Brain microvascular endothelial cell (primary cell): ENCODE measurements at places on chromosomes 16 and 17.

DNA sequence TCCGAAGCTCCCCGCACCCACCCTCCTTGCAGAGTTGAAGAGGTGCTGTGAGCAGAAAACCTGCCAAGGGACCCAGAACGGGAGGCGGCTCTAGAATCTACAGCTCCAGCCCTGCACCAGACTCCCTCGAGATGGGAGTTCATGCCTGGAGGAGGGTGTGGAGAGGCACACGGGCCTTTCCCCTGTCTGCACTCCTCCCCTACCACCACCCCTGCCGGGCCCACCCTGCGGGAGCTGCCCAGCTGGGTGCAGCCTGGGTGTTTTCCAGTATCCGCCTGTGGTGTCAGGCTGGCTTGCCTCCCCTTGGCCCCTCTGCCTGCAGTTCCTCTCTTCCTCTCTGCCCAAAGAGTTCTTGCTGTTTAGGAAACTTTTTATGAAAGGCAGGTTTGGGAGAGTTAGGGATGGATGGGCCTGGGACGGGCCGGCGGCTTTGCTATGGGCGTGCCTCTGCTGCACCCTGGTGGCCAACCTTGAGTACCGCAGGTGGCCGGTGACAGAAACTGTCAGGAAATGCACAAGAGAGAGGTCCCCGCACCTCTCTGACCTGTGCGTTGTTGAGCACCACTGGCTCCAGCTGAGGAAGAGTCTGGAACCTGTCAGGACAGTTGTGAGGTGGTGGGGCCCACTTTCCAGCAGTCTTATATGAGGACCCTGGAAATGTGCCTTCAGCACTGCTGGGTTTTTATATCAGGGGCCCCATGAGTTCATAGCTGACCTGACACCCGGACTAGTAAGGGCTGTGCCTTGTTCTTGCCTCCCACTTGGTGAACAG is 354.1 kb downstream of the SEC14L1 start:
- DNase-seq = peak; percentile 54

- DNase-seq = no peak
Measured at GRCh38 chr17:64178011-64178825, 48.3 kb upstream of the ERN1 start.

- no peak for DNase-seq
Measured at GRCh38 chr17:58870747-58871146, 115.1 kb downstream of the PPM1E start.

GRCh38 chr17:1638624-1639300 is 6.8 kb downstream of the SCARF1 start:
- DNase-seq = no peak

GRCh38 chr17:49406421-49407061 is 8.1 kb downstream of the PHB1 start:
- DNase-seq = no peak

DNA sequence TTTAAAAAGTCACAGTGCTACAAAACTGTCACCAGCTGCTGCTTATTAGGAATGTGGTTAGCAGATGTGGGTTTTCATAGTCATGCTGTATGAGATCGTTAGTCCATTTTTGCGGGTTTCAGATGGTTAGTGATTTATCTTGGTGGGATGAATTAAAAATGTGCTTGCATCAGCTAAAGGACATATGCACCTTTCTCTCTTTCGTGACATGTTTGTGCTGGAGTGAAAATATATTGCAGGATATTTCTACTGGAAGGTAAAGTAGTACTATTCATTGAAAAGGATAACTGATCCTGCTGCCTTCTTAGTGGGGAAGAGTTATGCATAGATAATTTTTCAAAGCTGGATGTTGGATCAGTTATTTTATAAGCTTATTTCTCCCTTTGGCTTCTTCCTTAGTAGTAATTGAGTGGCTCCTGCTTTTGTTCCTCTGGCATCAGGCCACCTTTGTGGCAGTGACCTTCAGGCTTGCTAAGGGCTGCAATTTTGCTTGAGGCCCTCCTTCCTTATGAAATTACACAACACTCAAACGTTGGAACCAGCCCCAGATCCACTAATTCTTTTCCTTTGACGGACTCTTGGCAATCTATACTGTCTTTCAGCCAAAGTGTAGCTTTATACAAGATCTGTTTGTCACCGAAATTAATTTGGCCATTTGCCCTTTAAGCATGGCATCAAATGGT is 7.5 kb upstream of the SNTB2 start:
- DNase-seq = no peak

GRCh38 chr16:27195941-27196595 is 7.3 kb upstream of the KDM8 start:
- no peak for DNase-seq

- DNase-seq = no peak
Measured at GRCh38 chr16:90070440-90070839, 6.7 kb downstream of the PRDM7 start.

- DNase-seq = no peak
Measured at GRCh38 chr16:68238029-68238345, 2.1 kb upstream of the ESRP2 start.

- peak; percentile 69 for DNase-seq
Measured at GRCh38 chr17:37259030-37259735, 116.6 kb upstream of the C17orf78 start.

- DNase-seq = no peak
Measured at GRCh38 chr16:58518083-58518979, 3.0 kb downstream of the SETD6 start.

DNA sequence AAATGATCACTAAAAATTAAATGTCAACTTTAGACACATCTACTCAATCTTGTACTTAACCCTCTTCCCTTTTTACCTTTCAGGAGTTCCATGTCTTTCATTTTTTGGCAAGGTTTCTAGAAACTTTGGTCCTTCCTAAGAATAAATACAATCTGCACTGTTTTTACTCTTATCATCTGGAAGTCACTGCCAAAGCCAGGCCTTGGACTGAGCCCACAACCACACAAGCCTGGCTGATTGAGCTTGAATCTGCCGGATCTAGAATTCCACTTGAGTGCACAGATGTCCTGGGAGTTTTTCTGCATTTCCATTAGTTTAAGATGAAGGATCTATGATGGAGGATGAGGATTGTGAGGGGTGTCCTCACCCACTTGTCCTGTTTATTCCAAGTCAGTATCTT is 126.1 kb downstream of the VPS53 start:
- no peak for DNase-seq

DNA sequence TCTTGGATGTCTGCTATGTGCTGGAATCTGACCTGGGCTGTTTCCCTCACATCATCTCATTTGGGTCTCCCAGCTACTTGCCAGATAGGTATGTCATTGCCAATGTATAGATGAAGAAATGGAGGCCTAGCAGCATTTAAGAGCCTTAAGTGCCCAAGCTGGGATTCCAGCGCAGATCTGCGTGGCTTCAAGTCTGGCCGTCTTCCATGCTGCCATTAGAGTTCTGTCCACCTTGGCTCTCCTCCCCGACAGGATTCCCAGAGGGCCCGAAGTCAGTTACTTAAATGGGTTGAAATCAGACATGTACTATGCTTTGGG is 33.0 kb upstream of the CCR7 start:
- no peak for DNase-seq

- no peak for DNase-seq
Measured at GRCh38 chr17:81303385-81303784, 8.3 kb upstream of the SLC38A10 start.

GRCh38 chr17:12605222-12605621 is 60.5 kb upstream of the MYOCD start:
- peak; percentile 71 for DNase-seq

DNA sequence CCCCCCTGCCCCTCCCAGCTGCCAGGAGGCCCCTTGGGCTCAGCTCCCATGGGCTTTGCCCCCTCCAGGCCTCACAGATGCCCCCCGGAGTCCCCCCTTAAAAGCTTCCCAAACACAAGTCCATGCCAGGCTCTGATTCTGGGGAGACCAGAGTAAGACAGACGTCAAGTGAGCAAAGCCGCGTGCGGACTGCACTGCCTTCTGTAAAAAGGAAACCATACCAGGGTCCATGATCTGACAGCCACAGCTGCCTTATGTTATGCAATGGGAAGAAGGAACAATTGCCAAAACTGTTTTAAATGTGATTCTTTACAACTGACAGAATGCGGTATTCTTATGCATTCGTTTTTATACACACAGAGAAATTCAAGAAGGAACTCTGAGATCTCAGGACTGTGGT is 17.9 kb upstream of the HEXD start:
- DNase-seq = no peak

DNA sequence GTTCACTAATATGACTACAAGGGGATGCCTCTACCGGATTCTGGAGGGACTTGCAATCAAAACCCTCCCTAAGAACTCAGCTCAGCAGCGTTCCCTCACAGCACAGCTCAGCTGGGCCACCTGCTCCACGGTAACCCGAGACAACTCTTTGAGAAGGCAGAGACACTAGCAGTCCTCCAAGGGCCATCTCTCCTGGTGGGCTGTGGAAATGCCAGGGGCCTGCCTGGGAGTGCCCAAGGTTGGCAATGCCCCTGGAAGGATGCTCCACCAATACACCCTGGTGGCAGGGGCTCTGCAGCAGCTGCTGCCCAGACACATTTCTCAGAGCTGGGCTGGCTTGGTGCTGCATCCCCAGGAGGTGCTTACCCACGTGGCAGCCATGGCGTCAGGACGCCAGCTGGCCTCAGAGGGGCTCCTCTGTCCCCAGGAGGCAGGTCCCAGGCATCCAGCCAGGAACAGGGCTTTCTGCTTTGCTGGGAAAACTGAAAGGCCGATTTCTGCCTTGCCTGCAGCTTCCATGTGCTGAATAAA is 16.5 kb downstream of the CDIP1 start:
- no peak for DNase-seq

- no peak for DNase-seq
Measured at GRCh38 chr16:24409045-24409444, 130.3 kb upstream of the RBBP6 start.

- DNase-seq = no peak
Measured at GRCh38 chr17:5615476-5615875, 31.2 kb upstream of the NLRP1 start.

- DNase-seq = no peak
Measured at GRCh38 chr17:38746004-38746848, 1.9 kb downstream of the PCGF2 start.

GRCh38 chr17:21131137-21131536 is 4.4 kb downstream of the DHRS7B start:
- no peak for DNase-seq

GRCh38 chr16:53091466-53092211 is 36.8 kb downstream of the CHD9 start:
- DNase-seq = peak; percentile 57

GRCh38 chr17:36534840-36535668 is at the start of the genes MYO19 and PIGW:
Gene MYO19, minus strand, starts transcription at chr17:36534868. Its CDS starts 2,330 bp downstream, at chr17:36532538.
Gene PIGW, plus strand, starts transcription at chr17:36534987. Its CDS starts 2,115 bp downstream, at chr17:36537102.
- peak; percentile 80 for DNase-seq

DNA sequence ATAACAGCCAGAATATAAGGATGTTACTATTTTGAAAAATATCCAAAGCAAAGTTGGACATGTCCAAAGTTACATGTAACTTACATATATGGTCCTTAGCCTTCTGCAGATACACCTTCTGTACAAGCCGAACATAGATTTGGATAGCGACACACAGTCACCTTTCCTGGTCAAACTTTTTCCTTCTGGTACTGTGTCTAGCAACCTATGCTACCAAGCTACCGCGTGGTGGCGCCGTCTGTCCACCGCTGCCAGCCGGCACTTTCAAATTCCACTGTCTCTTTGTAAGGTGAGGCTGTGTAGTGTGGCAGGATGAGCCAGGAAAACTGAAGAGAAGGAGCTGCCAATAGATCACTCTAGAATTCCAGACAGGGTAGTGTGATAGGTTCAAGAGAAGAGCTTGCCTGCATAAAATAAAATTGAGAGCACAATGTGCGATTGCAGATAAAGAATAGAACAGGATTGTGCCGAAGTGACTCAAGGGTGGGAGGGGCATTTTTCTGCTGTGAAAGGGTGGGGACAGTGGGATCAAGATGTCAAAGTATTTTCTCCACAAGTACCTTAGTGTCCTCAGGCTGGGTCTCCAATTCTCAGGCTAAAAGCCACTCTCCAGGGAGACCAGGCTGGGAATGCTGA is 366.9 kb downstream of the SLC39A11 start:
- DNase-seq = peak; percentile 38

DNA sequence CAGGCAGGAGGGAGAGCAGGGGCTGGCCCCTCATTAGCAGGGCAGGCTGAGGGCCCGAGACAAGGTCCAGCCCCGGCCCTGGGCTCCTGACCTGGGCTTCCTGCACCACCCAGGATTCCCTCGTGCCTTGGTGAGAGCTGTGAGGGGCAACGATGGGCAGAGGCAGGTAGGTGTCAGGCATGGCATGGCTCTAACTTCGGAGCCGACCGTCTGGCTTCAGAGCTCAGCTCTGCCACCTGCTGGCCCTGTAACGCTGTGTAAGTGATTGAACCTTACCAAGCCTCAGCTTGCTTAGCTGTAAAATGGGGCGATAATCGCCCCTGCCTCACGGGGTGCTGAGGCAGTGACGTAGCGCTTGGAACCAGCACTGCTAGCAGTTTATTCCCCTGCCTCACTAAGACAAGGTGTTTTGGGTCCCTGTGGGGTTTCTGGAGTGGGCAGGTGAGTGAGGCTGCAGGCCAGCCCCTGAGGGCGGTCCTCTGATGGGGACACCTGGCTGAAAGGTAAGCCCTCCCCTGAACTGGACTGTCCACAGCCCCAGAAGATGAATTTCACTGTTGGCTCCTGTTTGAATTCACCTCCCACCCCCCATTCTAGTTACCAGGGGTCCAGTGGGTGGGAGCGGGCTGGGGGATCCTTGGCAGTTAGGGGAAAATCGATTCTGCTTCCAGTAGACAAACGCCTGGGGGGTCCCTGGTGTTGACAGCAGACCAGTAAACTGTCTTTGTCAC is 184.8 kb upstream of the GSE1 start:
- peak; percentile 16 for DNase-seq

DNA sequence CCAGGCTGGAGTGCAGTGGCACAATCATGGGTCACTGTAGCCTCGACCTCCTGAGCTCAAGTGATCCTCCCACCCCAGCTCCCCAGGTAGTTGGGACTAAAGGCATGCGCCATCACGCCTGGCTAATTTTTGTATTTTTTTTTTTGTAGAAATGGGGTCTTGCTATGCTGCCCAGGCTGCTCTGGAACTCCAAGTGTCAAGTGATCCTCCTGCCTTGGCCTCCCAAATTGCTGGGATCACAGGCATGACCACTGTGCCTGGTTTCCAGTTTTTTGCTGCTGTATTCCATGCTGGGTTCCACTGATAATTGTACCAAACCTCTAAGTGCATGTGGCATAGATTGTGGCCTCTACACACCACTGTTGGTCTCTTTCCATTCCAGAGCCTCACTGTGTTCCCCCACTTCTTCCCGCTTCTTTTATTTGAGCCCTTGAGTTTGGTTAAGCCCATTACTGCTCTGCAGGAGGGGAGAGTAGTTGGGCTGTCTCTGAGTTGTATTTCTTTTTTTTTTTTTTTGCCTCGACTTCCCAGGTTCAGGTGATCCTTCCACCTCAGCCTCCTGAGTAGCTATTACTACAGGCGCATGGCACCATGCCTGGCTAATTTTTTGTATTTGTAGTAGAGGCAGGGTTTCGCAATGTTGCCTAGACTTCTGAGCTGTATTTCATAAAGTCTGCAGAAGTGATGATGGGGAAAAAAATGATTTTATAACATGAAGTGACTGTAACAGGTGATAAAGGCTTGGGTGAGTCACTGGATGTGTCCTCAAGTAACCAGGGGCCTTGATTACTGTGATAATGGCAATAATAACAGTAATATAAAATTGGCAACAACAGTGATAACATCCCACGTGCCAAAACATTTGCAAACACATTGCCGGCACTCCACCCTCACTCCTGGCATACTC is 30.0 kb downstream of the EEF2K start:
- DNase-seq = no peak

GRCh38 chr17:81712468-81713003 is 452 bp downstream of the SLC25A10 start:
- DNase-seq = no peak
